ENCODE measurements at places on chromosomes 5 and 9. TPM values are rescaled to one million over a fixed set of nuclear protein-coding genes. Genes with fewer than 3 reads are reported as not detected.

- no peaks in the 10 kb centered on the region for H3K36me3 ChIP-seq
- DNase-seq = no peak
- H3K27ac ChIP-seq = no peak overlapping the region
- H3K4me1 ChIP-seq = no peaks in the 10 kb centered on the region
Observed at GRCh38 chr5:20360263-20360662, 372.3 kb upstream of the CDH18 start.

DNA sequence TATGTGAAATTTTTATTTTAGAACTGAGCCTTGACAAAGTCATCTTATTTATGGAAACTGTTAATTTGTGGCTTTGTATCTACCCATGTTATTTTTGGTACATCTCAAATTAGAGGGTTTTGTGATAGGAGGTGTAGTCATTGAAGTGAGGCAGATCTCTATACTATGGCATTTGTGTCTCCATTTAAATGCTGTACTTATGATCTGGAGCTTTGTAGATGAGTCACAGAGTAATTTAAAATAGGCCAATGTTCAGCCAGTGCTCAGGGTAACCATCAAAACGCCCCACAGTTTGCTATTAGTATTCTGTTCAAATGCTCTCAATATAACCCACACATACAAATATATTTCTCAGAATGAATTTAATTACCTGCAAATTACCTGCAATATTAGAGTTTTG is 351.5 kb upstream of the KLF9 start:
- H3K27me3 ChIP-seq = peaks cover 3% of the 10 kb centered on the region
- H3K4me3 ChIP-seq = no peak overlapping the region
- no peak overlapping the region for H3K27ac ChIP-seq

The BARHL1 gene
- total RNA-seq = not detected

GRCh38 chr5:167488371-167488770 is 803.1 kb upstream of the WWC1 start:
- no peaks in the 10 kb centered on the region for H3K4me1 ChIP-seq
- H3K36me3 ChIP-seq = no peaks in the 10 kb centered on the region
- H3K4me3 ChIP-seq = no peak overlapping the region
- H3K27me3 ChIP-seq = no peaks in the 10 kb centered on the region
- no peak overlapping the region for H3K27ac ChIP-seq

The SMIM33 gene
- 0.16 TPM for total RNA-seq

The RGS7BP gene
- total RNA-seq = not detected

The C5orf22 gene
- 28.8 TPM for total RNA-seq

The DOCK8 gene
- total RNA-seq = 132 TPM

GRCh38 chr9:18662320-18662719 is 188.4 kb downstream of the ADAMTSL1 start:
- H3K4me3 ChIP-seq = no peak overlapping the region
- H3K36me3 ChIP-seq = no peaks in the 10 kb centered on the region
- no peaks in the 10 kb centered on the region for H3K4me1 ChIP-seq
- H3K27ac ChIP-seq = no peak overlapping the region

GRCh38 chr9:113349445-113350094 is at the start of gene BSPRY:
BSPRY (plus strand) TSS chr9:113349541; CDS start chr9:113349580, 39 bp downstream.
- H3K27ac ChIP-seq = peak within 1 kb of the TSS; percentile 87
- peaks cover 4% of the 10 kb centered on the region for H3K36me3 ChIP-seq
- DNase-seq = peak; percentile 64
- H3K4me3 ChIP-seq = peak within 1 kb of the TSS; percentile 83
- H3K4me1 ChIP-seq = peaks cover 54% of the 10 kb centered on the region
